ENCODE measurements at places on chromosomes 1 and 21.

GRCh38 chr1:166910396-166910994 is 34.4 kb upstream of the TADA1 start:
- DNase-seq = peak; percentile 84

- DNase-seq = peak; percentile 74
Observed at GRCh38 chr21:33325222-33326067, 675 bp downstream of the IFNAR1 start.

DNA sequence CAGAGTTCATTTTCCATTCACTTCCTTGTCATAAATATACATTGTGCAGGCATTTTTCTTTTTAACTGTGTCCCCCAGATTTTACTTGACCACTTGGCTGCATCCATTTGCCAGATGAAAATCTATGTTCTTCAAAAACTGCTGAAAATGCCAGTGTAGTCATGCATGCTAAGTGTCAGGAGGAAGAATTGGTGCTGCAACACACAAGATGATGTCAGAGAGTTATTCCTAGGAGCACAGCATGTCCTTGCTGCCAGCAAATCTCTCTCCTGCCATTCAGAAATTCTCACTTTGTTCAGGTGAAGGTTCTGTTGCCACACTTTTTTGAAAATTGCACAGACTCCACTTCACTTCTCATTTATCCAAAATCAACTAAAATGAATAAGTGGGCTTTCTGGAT is 106.4 kb upstream of the MAGI3 start:
- DNase-seq = no peak

- no peak for DNase-seq
Observed at GRCh38 chr1:114323959-114324661, 170.4 kb upstream of the SYT6 start.

- no peak for DNase-seq
Observed at GRCh38 chr1:2152954-2153353, 41.6 kb downstream of the FAAP20 start.

All from ureter (tissue), 1 donor.